ENCODE measurements at places on chromosomes 1 and 21. TPM values are rescaled to one million over a fixed set of nuclear protein-coding genes. Genes with fewer than 3 reads are reported as not detected.
A peak's percentile ranks its signal among the peaks of the same experiment; 100 is the strongest.

DNA sequence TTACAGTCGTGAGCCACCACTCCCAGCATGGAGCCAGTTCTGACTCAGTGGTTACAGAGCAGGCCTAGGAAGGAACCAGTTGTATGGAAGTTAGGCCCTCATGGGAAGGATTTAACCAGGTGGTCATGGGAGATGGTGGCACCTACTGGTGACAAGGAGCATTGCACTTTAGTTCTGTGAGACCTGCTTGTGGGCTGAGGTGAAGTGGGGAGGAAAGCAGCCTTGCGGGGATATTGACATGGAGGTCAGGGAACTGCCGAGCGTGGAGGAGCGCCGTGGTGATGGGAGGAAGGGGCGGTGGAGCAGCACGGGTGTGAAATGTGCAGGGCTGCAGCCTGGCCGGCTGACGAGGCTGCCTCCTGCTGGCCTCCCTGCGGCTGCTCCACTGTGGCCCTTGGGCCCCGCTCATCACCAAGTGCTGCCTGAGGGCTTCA lies 100.4 kb downstream of the GALNT2 start:
- no peak for DNase-seq

DNA sequence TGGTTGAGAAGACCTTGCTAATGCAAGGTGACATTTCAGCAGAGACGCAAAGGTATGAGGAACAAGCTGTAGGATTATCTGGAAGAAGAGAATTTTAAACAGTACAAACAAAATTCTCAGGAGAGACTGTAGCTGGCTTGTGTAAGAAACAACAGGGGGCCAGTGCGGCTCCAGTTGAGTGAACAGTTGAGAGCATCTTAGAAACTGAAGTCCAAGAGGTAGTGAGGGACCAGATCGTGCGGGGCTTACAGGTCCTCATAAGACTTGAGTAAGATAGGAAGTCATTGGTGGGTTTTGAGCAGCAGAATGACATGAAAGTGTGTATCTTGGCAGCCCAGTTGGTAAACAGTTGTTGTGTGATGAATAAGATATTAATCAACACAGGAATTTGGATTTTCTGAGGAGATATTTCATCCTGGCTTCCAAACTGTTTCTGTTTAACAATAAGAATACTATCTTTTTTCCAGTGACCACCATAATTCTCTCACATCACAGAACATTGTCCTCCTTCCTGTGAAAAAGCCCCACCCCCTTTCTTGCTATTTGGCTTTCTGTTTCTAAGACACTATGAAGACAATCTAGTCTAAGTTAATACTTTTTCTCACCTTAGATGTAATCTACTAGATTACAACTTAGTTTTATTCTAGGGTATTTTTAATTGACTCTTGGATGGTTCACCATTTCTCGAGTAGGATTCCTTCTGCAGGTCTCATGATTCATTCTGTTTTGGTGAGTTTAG lies 62.4 kb downstream of the SASS6 start:
- DNase-seq: no peak

- no peak for DNase-seq
These were observed 40.0 kb downstream of the ATP2B4 start for GRCh38 chr1:203666609-203667008.

- peak; percentile 54 for DNase-seq
These were observed 365.7 kb upstream of the USP24 start for GRCh38 chr1:55580845-55581332.

DNA sequence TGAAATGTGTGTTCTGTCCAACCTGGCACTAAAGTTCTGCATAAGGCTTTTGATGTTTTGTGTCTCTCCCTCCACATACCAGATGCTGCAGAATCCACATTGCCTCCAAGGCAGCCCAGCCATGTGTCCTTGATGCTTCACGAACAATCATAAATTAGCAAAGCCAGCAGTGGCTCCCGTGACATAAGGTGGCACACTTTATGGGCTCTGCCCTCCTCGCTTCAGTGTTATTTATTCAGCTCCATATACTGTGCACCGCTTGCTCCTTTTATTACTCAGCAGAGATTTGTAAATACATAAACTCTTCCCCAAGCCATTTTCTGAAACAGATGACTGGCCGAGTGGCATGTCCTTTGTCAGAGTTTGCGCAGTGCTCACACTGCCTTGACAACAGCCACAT lies 112.8 kb upstream of the SLC35F3 start:
- DNase-seq: no peak

CFAP410 gene
- polyA plus RNA-seq: 33.6 TPM

DNA sequence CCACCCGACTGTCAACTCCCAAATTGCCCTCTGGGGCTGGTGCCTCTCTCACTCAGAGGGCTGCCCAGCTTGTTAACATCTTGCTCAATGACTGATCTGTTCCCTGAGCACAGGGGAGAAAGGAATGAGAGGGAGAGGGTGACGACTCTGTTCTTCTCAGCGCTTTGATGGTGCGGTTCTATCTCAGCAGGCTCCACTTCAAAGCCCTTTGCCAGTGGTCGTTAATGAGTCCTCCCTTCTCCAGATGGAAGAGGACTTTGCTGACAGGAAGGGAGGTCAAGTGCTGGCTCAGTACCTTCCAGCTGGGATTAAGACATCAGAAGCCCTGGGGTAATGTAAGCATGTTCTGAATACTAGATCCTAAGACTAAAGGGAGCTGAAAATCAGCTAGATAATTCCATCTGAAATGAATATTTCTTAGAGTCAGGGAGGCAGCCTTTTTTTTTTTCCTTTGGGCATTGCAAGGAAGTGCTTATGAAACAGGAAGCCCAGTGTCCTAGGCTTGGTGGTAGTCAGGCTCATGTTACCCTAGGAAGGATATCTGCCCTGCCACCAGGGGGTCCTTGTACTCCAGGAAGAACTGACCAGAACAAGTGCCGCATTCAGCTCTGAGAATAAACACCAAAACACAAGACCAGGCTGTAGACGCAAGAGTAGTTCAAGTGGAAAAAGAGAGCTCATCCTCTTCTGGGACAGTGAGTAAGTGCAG lies 4.7 kb downstream of the FMOD start:
- no peak for DNase-seq

DNA sequence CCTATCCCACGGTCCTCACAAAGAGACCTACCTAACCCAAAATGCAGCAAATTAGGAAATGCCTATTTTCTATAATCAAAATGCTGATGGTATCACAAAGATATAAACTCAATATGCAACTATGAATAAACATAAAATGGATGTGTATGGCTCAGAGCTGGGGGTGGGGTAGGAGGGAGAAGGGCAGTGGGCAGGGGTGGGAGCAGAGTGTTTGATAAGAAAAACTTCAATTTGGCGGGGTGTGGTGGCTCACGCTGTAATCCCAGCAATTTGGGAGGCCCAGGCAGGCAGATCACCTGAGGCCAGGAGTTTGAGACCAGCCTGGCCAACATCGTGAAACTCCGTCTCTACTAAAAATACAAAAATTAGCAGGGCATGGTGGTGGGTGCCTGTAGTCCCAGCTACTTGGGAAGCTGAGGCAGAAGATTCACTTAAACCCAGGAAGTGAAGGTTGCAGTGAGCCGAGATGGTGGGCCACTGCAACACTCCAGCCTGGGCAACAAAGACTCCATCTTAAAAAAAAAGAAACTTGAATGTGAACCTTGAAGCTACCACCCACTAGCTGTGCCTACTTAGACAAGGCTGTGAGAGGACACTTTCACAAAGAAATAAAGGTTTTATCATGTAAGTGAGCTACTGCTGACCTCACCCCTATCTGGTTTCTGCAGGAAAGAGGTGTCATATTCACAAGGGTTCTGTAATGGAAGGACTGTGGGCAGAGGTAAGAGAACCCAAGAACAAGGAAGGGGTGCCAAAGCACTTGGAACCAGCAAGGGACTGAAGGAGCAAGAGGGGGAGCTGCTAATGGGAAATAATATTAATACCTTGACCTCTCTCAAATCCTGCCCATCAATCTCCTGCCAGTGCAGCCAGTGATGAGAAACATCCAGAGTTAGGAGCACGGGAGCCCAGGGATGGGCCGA lies 53.0 kb downstream of the HLCS start:
- no peak for DNase-seq

Measured in hepatocyte (in vitro differentiated cells).